Central memory CD4-positive, alpha-beta T cell (primary cell): ENCODE measurements at places on chromosomes 5 and 9.

- DNase-seq: no peak
These were observed 419.7 kb downstream of the CDH10 start for GRCh38 chr5:24225051-24225450.

DNA sequence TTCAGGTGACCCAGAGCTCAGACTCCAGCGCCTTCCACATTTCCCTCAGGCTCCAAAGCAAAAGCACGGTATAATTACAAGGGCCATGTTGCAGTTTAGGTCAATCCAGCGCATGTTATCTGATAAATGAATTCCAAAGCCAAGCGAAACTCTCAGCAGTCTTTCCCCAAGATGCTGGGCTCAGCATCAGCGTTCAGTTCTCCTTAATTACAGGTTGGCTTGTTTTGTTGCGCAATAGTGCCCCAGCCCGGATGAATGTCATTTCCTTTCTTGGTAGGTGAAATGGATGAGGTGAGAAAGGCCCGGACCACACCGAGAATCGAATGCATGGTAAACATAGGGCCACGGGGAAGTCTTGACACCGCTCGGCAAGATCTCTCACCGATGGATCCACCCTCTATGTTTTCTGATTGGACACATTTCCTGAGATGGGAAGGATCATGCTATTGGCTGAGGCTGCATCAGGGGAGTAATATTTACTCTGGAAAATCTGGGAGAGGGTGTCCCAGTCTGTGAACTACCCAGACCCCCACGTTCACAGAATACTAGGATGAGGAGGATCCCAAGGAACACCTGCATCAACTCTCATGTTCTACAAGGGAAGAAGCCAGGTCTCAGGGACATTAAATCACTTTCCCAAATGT is 221.2 kb upstream of the ANKRD55 start:
- DNase-seq: peak; percentile 16

DNA sequence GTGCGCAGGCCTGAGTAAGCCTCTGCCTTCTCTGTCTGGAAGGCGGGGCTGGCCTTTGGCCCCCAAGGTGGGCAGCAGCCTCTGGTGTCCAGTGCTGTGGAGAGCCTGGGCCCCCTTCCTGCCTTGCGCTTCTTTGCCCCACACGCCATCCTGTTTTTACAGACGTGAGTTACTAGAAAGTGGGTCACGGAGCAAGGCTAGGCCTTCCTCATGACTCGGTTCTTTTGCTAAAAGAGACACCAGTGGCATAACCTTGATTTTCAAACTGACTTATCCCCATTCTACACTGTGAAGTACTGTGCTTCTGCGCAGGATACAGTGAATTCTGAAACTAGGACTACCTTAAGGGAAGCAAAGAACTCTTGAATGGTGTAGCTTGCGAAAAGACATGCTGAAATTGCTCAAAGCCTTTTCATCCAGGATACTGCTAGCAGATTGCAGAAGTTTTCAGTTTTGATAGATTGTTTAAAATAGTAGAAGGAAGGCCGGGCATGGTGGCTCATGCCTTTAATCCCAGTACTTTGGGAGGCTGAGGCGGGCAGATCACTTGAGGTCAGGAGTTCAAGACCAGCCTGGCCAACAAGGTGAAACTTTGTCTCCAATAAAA is 7.2 kb downstream of the ROPN1L start:
- no peak for DNase-seq

DNA sequence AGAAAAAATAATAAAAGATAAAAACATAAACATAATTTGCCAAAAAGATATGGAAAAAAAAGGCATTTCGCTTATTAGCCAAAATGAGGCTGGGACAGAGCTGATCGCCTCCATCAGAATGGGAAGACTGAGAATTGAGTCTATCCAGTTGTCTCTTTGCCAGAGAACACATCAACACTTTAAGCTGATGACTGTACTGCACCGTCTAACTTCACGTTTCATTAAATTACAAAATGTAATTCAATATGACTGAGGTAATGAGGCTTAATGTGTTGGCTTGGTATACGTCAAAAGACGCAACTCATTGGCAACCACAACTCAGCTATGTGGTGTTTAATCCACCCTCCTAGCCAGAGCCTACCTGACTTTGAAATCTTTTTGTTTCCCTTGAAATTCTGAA is 462.7 kb upstream of the CD180 start:
- no peak for DNase-seq

- DNase-seq: no peak
These were observed 169.2 kb downstream of the HSPA4 start for GRCh38 chr5:133220851-133221674.

DNA sequence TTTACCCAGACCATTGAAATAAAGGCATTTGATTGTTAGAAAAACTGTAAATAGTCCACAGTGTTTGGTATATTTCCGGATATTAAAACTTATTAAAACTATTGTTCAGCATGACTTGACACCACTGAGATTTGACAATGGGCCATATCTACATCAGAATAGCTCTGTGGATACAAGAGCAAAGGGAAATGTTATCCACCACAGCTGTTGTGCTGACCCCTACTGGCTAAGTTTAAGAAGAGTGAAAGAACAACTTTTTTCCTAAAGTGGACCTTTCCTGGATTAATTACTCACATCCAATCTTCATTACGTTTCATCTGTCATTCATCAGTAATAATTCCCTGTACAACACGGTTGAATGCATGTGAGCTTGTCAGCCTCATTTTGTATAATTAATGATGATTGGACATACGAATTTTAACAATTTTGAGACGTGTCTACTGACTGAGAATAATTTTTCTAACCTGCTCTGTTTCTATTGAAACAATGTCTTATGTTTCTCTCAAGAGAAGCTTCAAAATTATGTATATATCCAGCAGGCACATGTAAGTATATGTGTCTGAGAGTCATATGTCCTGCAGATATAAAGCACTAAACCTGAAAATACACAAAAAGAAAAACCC is 1952.6 kb downstream of the MAT2B start:
- DNase-seq: no peak

DNA sequence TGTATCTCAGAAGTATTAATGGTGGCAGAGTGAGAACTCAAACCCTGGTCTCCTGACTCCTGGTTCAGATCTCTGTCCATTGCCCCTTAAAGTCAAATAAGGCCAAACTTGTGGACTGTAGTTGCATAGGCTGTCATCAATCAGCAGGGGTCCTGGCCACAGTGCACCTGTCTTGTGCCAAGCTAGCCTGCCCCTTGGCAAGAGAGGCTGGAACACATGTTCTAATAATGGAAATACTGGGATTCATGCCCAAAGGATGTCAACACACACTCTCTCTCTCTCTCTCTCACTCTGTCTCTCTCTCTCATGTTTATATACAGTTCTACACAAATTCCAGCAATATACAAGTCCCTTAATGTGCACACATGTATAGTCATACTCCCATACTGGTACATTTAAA is 44.3 kb downstream of the GLRA1 start:
- no peak for DNase-seq

DNA sequence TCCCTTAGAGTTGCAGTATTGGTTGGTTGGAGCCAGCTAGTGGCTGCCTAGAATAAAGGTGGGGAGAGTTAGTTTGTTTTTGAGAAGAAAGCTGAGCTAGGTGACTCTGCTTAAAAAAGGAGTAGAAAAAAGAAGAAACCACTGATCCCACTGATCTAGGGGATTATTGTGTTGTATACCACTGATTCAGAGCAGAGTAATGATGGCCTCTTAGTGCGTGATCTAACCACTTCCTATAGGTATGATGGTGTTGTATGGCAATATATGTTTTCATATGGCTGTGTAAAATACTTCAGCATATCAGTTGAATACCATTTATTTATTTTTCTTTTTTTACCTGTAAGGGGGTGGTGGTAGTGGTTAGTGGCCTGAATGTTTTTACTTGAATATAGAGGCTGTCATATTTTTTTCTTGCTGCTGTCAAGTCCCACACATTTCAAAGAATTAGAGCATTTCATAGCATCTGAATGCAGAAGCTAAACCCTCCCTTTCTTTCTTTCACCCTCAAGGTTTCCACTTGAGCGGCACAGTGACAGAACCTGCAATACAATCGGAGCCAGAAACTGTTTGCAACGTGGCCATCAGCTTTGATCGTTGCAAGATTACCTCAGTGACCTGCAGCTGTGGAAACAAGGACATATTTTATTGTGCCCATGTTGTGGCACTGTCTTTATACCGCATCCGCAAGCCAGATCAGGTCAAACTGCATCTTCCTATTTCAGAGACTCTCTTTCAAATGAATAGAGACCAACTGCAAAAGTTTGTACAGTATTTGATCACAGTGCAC is 140.3 kb downstream of the ZSWIM6 start:
- no peak for DNase-seq

DNA sequence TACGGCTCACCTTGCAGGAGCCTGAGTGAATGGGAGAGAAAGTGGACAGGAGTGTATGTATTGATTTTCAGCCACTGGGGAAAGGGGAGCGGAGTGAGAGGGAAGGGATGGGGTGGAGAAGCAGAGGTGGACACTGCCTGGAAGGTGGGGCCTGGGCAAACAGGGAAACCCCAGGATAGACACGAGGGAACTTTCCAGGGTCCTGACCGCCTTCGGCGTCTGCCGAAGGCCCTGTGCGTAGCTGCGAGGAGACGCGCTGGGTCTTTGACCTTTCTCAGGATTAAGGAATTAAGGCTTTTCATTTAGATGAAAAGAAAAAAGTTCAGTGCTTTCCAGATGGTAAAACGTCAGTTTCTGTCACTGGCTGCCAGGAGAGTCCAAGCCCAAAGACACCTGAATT is 134.6 kb upstream of the RAPGEF1 start:
- DNase-seq: no peak

DNA sequence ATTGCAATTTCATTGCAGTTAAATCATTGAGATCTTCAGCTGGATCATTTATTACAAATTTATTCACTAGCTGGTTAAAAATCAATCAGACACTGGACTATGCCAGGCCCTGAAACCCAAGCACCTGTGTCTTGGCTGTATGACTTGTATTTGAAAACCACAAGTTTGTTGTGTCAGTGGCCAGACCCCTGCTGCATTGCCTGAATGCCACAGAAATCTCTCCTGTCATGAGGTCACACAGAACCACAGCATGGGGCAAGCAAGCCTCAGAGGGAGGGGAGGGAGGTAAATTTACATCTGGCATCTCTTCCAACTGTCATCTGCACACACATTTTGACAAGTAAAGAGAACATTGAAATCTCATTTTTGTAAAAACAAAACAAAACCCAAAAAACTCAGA is 90.0 kb downstream of the ARRDC3 start:
- DNase-seq: no peak

DNA sequence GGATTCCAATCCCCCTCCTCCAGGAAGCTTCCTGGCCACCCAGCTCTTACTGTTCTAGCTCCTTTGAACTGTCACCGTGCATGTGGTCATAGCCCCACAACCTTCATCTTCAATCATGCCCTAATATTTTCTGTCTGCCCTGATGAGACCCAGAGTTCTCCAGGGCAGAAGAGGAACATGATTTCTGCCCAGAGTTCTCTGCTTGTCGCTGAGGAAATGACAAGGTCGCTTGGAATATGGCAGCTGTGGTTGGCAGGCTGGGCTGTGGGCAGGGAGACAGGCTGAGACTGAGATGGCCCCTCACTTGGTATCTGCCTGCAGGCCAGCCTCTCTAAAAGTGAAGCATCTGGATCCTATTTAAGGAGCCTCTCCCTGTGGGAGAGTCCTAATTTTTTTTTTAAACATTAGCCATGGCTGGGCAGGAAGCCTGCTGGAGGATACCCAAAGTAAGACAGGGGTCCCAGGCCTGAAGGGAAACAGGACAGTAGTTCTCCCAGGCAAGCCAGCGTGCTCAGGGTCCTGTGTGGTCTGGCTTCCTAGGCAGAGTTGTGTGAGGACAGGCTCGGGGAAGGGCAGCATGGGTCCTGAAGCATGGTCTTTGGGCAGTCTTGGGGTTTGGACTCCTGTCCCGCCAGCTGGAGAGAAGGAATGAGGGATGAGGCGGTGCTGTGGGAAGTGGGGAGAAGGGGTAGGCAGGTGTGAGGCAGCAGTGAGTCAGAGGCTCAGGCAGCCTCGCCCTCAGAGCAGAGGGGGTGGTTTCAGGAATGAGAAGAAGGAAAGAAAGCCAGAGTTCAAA is 242.1 kb downstream of the FSTL4 start:
- no peak for DNase-seq

GRCh38 chr9:83061990-83062650 is 822 bp downstream of the RASEF start:
- DNase-seq: no peak

- no peak for DNase-seq
These were observed 60.7 kb downstream of the PRRT1B start for GRCh38 chr9:131605770-131606590.

DNA sequence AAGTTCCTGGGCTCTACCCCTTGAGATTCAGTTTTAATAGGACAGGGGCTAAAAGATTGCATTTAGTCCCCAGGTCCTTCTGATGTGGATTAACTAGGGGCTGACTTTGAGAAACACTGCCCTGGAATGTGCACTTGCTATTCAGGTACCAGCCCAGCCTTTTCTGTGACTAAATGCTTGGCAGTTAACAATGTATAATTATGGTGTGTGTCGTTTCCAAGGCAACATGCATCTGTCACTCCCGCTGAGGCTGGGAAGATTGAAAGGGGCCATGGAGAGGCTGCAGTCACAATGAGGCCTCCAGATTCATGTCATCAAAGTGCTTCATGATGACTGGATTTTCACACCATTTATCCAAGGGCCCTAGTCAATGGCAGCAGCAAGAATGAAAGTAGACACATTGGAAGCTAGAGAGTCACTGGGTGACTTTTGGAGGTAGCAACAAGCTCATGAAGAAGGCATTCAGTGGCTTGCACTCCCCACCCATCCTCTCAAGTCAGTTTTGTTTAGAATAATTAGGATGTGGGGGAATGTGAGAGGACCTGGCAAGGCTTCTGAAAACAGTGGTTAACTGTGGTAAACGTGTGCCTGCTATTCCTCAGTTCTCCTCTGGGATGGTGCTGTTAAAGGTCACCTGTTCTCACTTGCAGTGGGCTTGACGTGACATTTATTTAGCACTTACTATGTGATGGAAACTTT is 28.3 kb downstream of the RAI14 start:
- no peak for DNase-seq

GRCh38 chr5:1805326-1805725 is 4.1 kb downstream of the NDUFS6 start:
- DNase-seq: no peak

DNA sequence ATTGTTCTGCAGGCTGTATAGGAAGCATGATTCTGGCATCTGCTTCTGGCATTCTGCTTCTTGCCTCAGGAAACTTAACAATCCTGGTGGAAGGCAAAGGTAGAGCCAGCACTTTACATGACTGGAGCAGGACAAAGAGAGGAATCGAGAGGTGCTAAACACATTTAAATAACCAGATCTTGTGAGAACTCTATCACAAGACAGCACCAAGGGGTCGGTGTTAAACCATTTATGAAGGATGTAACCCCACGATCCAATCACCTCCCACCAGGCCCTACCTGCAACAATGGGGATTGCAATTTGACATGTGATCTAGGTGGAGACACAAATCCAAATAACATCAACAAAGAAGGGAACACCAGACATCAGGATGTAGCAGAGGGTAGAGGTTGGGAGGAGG is 221.5 kb downstream of the CDH12 start:
- no peak for DNase-seq

DNA sequence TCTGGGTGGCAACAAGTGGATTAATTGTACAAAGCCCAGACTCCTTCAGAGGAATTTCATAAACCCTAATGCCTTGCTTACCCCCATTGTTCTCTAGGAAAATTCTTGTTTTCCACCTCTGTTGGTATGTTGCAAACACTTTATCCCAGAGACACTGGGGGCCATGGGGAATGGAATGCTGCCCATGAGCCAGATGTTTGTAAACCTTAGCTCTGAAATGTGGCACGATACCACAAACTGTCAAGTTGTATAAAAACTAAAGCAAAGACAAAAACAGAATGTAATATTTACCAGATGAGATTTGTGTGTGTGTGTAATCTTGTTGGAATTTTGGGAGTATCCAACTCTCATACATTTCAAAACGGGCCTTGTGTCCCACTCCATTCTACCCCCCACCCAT is 465.0 kb downstream of the EBF1 start:
- DNase-seq: no peak
